Epithelial cell of esophagus (primary cell): ENCODE measurements at places on chromosomes 5 and 9.

DNA sequence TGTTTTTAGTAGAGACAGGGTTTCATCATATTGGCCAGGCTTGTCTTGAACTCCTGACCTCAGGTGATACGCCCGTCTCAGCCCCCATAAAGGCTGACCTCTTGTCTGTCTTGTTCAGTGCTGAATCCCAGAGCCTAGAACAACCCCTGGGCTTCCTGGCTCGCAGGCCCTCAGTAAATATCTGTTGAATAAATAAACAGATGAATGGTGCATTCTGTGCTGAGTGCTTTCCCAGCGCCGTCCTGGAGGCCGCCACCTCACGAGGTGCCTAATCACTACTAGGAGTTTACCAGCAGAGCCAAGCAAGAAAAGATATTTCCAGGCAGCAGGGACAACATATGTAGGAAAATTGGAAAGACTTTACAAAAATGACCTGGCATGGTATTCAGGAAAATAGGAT, 88.5 kb downstream of the SNX24 start:
- DNase-seq: no peak

- no peak for DNase-seq
Observed at GRCh38 chr5:77850536-77851175, 74.5 kb upstream of the TBCA start.

DNA sequence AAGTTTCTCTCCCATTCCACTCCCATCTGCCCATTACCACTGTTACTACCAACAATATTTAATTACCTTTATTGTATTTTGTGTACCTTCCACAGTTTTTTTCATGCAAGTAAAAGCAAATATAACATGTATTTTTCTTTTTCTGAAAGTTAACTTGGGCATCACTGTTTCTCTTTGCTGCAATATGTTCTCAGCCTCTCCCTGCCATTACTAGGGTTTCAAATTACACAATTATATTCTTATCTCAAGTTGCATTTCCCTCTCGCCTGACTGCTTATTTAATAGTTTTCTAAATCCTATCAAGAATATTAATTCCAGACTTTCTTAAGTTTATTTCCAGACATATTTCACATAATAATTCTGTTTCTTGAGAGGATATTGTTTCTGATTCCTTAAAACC, 46.9 kb upstream of the GAS1 start:
- DNase-seq: no peak

DNA sequence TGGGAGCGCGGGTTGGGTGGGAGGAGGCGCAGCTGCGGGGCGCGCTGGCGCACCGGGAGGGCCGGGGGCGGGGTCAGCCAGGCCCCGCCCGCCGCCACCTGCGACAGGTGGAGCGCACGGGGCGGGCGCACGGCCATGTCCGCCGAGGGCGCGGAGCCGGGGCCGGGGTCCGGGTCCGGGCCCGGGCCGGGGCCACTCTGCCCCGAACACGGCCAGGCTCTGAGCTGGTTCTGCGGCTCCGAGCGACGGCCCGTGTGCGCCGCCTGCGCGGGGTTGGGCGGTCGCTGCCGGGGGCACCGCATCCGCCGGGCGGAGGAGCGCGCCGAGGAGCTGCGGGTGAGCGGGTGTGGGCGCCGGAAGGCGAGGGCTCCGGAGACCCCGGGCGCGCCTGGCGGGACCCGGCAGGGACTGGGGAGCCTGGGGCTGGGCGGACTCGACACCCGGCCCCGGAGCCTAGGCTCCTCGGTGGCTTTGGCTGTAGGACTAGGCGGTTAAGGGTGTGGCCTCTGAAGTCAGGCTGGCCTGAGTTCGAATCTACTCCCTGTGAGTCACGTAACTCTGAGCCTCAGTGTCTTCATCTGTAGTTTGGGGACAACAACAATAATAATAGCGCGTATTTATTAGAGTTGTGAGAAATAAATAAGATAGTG, at the start of gene BSPRY:
TSS of gene BSPRY (plus strand) at position 97 of the 650 bp plus-strand sequence. CDS start at position 136, 39 bp downstream.
- DNase-seq: peak; percentile 33

- no peak for DNase-seq
Observed at GRCh38 chr5:59256331-59256730, 637.2 kb downstream of the PDE4D start.

DNA sequence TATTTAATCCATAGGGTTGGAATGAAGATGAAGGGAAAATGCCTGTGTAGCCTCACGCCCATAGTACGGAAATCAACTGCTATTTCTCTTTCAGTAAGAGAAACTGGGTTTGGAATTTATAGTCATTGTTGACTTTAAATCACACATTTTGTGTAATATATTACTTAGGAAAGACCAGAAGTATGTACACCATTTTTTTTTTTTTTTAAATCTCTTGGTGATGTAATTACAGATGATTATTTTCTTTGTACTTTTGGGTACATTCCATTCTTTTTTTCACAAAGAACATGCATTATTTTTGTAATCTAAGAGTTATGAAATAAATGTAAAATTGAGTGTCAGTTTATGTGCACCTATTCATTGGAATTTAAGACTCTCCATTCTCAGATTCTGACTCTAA, 45.7 kb downstream of the POC5 start:
- DNase-seq: no peak

GRCh38 chr9:128317629-128318028, 4.6 kb downstream of the TRUB2 start:
- DNase-seq: peak; percentile 18

DNA sequence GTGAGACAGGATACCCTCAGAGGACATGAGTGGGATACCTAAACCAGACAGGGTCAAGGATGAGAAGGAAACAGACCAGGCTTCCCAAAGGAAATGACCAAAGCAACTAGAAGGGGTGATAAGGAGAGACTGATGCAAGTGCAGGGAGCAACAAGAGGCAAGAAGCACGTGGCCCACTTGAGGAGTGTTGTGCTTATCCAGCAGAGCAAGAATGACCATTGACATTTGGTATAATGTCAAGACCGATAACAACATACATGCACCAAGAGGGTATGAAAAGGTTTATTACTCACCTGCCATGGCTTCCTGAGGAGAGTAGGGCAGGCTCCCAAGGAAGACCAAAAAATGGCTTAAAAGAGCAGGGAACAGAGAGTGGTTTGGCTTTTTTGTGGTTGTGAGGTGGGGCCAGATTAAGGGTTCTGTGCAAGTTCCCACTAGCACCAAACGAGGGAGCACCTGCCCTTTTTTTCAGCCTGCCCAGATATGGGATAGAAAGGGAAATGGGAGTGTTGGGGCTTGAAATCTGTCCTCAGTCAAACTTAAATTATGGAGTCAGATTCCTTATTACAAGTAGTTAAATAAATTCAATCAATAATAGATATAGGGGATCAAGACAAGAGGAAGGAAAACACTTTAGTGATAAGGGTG, 513.6 kb downstream of the RASEF start:
- DNase-seq: no peak

GRCh38 chr5:58615972-58616371, 33.1 kb downstream of the RAB3C start:
- no peak for DNase-seq

GRCh38 chr5:110855961-110856360, 117.2 kb downstream of the SLC25A46 start:
- no peak for DNase-seq

- DNase-seq: no peak
Observed at GRCh38 chr9:34782372-34782771, 72.4 kb upstream of the CCL21 start.

- peak; percentile 88 for DNase-seq
Observed at GRCh38 chr5:149002053-149002452, 60.8 kb downstream of the SH3TC2 start.

DNA sequence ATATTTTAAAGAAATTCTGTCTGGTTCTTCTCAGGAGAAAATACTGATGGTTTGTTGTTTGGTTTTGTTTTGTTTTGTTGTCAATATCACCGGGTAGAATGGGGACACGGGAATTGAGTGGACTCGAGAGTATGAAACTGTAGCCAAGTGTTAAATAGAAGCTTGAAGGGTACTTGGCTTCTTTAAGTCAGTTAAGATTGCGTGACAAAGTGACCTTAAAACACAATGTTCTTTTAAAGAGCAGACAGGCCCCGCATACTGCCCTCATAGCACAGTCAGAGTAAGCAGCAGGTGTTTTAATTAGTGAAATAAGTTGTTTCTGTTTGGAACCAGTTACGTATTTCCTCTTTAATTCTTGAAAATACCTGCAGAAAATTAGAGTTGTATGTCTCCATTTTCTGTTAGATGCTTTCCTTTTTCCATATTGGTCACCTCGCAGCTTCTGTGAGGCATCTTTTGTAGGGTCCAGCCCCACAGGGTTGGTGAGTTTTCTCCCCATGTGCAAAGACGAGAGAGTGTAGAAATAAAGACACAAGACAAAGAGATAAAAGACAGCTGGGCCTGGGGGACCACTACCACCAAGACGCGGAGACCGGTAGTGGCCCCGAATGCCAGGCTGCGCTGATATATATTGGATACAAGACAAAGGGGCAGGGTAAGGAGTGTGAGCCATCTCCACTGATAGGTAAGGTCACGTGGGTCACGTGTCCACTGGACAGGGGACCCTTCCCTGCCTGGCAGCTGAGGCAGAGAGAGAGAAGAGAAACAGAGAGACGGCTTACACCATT, 9.6 kb downstream of the TRIP13 start:
- no peak for DNase-seq

DNA sequence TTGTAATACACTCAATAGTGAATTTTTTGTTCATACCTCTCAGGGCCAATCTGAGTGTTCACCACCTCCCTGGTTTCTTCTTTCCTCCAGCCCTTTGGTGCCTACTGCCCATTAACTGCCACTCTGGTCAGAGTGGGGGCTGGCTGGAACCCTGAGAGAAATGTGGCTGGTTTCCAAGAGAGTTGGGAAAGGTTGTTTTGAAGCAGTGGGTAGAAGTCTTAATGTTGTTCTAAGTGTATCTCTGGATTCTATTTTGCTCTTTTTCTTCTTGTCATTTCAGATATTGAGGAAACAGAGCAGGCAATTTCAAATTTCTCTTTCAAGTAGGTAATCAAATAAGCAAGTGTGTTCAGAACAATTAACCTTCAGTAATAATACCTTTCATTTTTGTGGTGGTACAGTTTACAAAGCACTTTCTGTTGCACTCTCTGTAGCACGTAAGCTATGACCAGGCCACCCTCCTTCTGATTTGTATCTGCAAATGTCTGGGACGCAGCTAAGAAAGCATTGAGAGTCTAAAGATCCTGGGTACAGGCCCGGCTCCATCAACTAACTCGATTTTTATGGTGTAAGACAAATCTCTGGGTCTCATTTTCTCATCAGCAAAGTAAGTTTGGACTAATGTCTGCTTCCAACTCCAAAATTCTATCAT, 8.4 kb downstream of the SLC1A3 start:
- no peak for DNase-seq

GRCh38 chr9:14441976-14442651, 128.2 kb upstream of the NFIB start:
- DNase-seq: peak; percentile 18

- no peak for DNase-seq
Observed at GRCh38 chr5:41182666-41183065, 30.7 kb downstream of the C6 start.

GRCh38 chr5:103569313-103570060, 6.9 kb upstream of the NUDT12 start:
- DNase-seq: no peak

DNA sequence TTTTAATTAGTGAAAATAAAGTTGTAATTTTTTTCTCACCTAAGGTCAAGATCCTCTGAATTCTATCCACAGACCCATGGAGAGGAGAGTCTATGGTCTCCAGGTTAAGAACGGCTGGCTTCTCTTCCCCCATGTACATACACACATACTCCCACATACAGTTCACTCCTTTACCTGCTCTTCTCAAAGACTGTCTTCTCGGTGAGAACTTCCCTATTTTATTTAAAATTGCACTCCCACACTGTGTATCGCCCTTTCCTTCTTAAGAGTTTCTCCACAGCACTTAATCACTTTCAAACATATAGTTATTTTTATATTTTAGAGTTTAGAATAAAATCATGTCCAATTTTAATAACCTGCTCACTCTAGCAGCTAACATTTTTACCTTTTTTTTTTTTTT, 3.6 kb upstream of the JADE2 start:
- DNase-seq: no peak

- DNase-seq: no peak
Observed at GRCh38 chr9:108900176-108900575, 33.7 kb downstream of the ELP1 start.

- DNase-seq: no peak
Observed at GRCh38 chr9:109769250-109769649, 10.7 kb upstream of the PALM2AKAP2 start.

DNA sequence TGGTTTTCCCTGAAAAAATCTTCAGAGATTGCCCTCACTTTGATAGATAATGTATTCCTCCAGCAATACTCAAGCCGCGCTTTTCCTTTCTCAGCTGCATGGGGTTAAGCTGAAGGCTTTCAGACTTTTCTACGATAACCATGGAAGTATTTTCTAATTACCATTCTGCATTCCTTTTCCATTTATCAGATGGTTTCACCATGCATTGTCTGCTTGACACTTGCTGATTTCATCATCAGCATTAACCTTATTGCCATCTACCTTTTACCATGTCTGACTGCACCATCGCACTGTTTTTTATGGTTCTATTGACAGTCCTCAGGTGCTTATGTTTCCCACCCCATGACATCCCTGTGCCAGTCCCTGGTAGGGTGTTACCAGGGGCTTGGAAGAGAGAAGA, 91.6 kb downstream of the DMAC1 start:
- peak; percentile 43 for DNase-seq

DNA sequence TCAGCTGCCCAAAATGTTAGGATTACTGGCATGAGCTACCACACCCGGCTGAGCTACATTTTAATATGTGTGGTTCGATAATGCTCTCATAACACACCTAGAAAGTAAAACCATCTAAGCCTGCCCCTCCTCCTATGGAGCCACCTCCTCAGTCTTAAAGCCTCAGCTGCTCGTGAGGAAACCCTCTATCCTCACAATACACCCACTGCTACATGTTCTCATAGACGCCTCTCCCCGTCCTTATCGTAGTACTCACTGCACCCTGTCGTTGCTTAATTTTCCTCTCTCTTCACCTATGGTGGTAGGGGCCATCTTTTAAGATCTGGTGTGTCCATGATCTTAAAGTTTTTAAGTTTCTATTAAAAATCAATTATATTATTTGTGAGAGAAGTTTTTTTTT, 72.9 kb downstream of the RCL1 start:
- DNase-seq: no peak

DNA sequence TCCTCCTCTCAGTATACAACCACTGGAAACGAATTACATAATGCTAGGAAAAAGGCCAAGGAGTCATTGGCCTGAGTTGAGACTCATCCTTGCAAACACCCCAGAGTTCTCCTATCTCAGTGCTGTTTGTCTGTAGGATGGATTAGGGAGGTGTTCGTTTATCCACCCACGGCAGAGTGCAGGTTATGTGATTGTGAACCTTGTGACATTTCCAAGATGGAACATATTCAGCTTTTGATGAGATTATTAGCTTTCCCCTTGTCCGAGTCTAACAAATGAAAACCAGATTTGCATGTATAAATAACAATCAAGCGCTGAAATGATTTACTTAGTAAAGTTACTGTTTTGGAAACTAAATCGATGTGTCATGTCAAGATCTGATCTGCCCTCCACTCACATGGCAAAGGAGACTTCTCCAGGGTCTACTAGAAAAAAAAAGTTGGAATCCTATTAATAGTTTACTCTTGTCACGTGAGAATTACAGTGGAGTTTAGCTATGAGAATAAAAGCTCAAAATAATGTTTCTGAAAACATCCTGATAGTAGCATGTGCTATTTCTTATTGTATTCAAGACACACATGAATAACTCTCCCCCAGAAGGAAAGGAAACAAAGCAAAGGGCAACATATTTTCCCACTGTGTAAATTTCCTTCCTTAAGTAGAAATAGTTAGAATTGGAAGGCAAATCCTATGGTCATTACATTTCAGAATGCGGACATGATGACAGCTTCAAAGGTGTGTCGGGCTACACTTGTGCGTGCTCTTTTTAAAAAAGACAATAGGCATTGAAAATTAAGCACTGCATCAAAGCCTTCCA, 600.4 kb downstream of the EBF1 start:
- DNase-seq: no peak

- DNase-seq: no peak
Observed at GRCh38 chr5:139314276-139314675, 20.7 kb downstream of the MATR3 start.
